ENCODE measurements at places on chromosomes 3 and 15. TPM values are rescaled to one million over a fixed set of nuclear protein-coding genes. Genes with fewer than 3 reads are reported as not detected.

The GPR15 gene
- 10.5 TPM for total RNA-seq

The CPLX3 gene
- 0.16 TPM for total RNA-seq

The DLL4 gene
- total RNA-seq: 0.14 TPM

The GRK7 gene
- not detected for total RNA-seq

The CAMK2N2 gene
- total RNA-seq: 0.18 TPM

The SI gene
- not detected for total RNA-seq

The ROBO2 gene
- not detected for total RNA-seq

The PIF1 gene
- 28.1 TPM for total RNA-seq

The SPATA16 gene
- total RNA-seq: not detected

The ANKRD34C gene
- not detected for total RNA-seq

The NUSAP1 gene
- 139 TPM for total RNA-seq

The TMC3 gene
- total RNA-seq: not detected

DNA sequence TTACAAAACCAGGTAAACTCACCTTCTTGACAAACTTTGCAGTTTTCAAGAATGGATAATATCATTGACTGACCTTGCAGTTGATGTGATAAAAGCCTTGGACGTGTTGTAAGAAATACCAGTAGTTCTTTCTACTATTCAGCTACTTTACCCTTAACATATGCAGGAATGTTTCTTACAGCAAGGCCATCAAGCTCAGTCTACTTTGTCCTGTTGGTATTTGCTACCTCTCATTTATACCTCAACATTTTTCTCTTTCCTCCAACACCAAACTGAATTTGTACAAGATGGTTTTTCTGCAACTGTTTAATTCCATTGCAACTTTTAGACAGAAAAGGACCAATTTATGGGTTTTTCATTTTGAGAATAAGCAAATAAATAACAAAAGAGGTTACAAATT lies 147.4 kb upstream of the BCHE start:
- no peak for DNase-seq

DNA sequence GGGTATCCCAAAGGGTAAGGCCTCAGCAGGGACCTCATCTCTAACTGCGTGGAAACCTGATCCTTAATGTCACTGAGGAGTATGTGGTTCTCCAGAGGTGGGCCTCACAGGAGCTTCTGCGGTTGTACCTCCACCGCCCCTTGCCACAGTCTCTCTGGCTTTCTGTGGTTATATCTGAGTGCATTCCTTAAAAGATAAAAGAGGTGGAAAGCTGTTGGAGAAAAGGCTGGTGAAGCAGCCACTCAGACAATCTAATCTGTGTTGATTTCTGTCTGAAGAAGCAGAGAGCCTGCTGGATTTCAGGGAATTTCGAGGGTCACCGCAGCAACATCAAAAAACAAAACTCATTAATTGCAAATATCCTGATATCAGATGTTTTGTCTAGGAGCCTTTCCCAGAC lies 51.4 kb downstream of the SEMA6D start:
- DNase-seq: no peak

DNA sequence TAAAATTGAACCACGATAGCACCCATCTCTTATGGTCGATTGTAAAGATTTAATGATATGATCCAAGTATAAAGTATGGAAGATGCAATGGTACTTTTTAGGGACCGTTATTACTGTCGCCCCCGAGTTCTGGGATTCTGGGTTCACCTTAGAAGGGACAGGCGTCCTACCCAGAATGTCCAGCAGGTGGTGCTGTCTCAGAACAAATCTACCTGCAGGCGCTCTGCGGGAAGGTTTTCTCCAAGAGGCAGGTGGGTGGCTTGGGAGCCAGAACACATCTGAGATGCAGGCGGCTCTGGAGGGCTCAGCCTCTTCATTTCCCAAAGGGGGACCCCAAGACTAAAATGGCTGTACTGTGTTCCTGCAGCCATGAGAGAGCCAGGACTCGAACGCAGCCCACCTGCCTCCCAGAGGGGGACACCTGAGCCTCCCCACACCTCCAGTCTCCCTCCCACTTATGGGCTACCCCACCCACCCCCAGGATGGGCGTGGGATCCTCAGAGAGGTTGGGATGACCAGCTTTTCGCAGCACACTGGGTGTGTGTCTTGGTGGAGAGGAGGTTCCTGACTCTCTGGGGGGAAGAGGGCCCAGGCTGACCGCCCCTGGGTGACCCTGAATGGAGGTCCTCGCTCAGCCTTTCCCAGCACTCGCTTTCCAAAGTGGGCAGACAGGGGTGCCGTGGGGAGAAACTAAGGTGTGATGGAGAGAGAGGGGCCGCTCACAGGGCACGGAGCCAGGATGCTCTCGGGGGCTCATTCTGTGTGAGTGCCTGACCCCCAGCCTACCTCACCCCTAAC lies 28.1 kb upstream of the CORO2B start:
- DNase-seq: peak; percentile 57

DNA sequence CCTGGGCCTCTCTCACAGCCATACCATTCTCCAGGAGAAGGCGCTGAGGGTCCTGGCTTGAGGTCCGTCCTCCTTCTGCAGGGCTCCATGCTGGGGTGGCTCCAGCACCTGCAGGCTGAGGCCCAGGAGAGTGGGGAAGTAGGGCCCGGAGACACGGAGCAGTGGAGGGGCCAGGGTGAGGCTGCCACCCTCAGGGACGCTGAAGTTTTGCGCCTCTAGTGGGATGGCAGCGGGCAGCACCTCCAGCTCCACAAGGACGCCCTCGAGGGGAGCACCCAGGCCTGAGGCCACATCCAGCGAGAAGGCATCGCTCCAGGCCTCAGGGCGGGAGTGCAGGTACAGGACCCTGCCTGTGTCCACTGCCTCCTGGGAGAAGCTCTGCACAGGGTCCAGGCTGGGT lies 27.5 kb downstream of the CSPG4 start:
- DNase-seq: no peak

DNA sequence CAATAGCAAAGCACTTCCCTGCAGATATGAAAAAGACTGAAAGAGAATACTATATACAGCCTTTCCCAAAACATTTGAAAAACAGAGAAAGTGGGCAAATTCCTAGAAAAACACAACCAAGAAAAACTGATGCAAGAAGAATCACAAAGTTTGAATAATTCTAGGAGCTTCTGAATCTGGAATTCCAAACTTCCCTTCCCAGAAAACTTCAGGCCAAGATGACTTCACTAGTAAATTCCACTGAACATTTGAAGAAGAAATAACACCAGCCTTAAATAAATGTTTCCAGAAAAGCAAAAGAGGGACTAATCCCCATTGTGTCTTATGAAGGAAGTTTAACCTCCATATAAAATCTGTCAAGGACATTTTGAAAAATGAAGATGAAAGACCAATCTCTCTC lies 15.8 kb upstream of the NSMCE3 start:
- DNase-seq: no peak

DNA sequence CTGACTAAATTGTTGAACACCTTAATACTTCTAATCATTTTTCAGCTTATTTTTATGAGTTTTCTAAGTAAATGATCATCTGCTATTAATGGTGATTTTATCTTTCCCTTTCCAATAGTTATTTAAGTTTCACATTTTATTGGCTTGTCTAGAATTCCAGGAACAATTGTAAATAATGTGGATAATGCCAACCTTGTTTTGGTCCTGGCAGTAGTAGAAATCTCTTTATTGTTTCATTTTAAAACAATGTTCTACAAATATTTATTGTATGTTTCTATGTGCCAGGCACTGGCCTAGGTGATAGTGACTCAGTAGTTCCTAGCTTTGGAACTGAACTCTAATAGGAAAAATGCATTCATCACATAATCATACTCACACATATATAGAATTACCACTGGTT lies 264.1 kb downstream of the ADAMTSL3 start:
- no peak for DNase-seq

DNA sequence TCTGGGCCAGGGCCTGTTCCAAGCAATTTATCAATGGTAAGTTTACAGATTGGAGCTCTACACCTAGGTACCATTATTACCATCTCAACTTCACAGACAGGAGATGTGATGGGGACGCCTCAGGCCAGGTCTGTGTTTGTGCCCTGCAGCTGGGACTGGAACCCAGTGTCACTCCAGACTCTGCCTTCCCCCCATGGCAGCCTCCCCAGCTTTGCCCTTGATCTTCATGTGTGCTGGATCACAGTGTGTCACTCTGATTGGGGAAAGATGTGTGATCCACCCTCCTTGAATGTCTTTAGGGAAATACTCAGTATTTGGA lies 59.6 kb downstream of the MGLL start:
- DNase-seq: no peak

- no peak for DNase-seq
These were observed 96.2 kb downstream of the UBE3A start for GRCh38 chr15:25342629-25343028.

DNA sequence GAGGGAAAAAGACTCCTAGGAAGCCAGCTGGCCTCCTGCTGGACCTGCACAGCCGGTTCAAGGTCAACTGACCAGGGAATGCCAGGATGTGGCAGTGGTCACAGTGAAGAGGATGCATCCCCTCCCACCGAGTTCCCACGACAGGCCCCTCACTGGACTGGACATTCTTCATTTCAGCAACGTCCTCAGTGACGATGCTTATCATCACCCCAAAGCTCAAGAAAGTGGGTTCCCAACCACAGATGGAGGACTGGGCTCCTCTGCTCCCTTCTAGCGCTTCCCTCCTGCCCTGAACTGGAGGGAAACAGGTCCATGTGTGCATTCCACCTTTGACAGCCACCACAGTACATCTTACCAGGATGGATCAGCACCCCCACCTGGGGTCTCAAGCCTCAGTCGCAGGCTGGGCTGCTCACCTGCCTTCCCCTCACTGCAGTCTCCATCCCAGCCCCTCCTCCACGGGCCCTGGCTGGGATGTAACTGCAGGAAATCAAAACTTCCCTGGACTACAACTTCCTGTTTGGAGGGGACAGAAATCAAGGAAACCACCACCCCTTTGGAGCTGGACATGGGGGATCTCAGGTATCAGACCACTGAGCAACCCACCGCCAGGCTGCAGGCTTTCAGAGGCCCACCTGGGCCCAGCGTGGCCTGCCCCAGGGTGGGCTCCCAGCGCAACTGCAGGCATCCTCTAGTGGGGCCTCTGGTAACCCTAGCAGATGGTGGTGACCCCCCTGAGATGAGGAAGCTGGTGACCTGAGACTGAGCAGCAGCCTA lies 7.3 kb downstream of the CALML4 start:
- no peak for DNase-seq

GRCh38 chr15:62681939-62682896 lies 360.3 kb upstream of the TPM1 start:
- DNase-seq: no peak
